Stimulated activated CD4-positive, alpha-beta T cell treated with anti-CD3 and anti-CD28 coated beads, Interleukin-2, amount 100 ng/mL, for 48 hours (primary cell): ENCODE measurements at places on chromosomes 1 and 21.

GRCh38 chr1:4562321-4562720 is 92.1 kb upstream of the AJAP1 start:
- DNase-seq = no peak

DNA sequence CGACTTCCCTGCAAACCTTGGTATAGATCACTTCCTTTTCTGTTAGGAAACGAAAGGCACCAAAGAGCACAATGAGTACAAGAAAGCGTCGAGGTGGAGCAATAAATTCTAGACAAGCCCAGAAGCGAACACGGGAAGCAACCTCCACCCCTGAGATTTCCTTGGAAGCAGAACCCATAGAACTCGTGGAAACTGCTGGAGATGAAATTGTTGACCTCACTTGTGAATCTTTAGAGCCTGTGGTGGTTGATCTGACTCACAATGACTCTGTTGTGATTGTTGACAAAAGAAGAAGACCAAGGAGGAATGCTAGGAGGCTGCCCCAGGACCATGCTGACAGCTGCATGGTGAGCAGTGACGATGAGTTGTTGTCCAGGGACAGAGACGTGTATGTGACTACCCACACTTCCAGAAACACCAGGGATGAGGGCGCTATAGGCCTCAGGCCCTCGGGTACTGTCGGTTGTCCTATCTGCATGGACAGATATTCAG is 18.5 kb downstream of the FAM89A start:
- DNase-seq = no peak

DNA sequence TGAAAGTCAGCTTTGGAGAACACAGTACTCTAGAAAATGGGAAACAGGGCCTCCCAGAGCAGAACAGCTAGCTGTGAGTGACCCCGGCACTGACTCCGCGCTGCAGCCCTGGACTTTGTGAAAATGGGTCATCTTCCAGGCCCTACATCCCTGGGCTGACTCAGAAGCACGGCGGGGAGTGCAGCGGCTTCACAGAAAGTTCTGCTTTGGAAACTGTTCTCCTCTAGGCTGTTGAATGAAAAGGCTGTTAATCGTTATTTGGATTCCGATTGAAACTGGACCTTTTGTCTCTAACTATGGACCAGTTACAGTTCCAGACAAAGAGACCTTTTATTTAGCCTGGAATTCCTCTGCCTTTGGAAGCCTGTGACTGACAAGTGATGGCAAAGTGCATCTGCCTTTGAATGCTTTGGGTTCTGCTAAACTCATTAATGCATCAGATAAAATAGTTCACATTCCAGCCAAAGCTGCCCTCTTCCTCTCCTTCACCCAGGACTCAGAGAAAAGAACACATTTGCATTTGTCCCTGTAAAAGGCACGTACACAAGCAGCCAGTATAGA is 144.9 kb upstream of the HOOK1 start:
- DNase-seq = no peak

GRCh38 chr1:70922196-70922595 is 125.4 kb downstream of the PTGER3 start:
- no peak for DNase-seq

DNA sequence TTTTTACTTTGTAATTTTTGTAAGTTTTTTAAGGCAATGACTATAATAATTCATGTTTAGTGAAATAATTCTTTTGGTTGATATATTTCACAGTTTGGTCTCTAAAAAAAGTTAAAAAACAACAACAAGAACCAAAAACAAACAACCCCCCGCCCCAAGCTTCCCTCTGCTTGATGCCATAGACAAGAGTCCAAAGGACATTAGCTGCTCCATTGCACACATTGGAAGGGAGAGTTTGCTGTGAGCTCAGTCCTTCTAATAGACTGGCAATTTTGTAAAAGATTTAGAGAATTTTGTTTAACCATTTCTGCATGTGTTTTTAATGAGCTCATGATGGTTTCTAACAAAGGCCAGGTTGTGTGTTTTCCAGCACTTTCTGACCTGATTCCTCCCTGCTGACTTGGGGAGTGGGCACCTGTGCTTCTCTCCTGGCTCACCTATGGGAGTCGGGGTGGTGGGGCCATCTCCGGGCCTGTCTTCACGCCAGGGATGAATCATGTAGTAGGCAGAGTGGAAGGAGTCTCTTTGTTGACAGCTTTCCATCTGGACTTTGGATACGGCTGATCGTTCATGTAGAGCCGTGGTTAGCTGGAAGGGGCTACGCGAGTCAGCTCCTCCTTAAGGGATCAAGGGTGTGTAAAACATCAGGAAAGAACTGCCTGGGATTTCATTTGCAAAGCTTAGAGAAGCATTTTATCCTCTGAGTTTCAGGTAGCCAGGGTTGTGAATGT is 14.1 kb downstream of the ZBTB18 start:
- DNase-seq = no peak

DNA sequence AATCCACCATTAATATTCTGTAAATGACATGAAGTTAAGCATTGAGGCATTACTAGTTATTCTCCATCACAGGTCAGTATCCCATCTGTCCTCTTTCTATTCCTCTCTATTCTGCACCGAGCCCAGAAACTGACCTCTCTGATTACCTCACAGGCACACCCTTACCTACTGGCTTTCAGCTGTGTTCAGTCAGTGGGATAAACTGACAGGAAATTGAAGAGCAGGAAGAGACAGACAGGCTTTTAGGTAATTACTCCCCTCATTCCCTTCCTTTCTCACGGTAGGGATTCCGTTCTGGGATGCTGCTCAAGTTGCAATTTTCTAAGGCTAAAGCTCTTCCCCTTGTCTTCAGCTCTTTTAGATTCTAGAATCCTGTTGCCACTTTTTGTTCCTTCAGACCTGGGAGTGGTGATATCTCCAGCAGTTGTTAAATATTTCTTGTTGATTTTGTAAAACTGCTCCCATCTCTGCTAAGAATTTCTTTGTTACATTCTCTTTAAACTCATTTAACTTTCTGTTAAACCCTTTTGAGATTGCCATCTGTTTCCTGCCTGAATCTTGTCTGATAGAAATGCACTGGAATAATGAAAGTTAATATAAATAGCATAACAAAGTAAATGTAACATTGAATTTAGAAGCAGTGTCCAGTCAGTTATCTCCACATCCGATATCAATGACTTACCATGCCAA is 1063.4 kb downstream of the PLA2G4A start:
- DNase-seq = no peak

DNA sequence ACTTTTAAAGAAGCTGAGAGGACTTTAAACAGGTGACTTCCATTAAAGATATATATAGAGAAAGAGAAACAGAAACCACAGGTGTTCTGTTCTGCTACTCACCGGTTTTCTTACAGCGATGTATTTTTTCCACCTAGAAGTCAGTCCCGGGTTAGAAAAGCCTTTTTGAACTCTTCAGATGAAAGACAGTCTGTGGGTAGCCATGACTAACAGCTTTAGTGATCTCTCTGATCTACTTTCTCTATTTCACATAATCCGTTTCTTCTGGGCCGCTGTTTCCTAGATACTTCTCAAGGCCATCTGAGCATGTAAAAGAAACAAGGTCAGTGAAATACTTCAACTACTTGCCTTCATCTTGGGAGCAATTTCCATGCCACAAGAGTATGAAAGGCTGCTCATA is 25.1 kb downstream of the WDR64 start:
- peak; percentile 3 for DNase-seq

DNA sequence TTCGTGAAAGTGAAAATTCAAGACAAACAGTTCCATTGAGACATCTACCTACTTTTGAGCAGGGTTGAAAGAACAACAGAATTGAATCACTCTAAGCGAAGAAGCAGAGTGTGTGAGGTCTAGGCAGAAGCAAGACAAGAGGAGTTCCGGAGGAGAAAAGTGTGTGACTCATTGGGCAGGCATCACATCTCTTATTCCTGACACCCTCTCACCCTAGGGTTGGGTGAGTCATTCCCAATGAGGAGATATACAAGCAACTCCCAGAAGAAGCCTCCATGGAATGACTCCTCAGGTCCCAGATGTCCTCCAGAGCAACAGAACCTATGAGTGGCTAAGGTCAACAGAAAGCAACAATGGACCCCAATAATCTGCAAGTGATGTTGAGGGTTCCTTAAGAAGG is 138.1 kb downstream of the TPR start:
- no peak for DNase-seq

GRCh38 chr1:184002071-184002470 is 35.5 kb downstream of the COLGALT2 start:
- DNase-seq = no peak

- DNase-seq = no peak
Observed at GRCh38 chr21:31730712-31731055, 1.2 kb downstream of the SCAF4 start.

DNA sequence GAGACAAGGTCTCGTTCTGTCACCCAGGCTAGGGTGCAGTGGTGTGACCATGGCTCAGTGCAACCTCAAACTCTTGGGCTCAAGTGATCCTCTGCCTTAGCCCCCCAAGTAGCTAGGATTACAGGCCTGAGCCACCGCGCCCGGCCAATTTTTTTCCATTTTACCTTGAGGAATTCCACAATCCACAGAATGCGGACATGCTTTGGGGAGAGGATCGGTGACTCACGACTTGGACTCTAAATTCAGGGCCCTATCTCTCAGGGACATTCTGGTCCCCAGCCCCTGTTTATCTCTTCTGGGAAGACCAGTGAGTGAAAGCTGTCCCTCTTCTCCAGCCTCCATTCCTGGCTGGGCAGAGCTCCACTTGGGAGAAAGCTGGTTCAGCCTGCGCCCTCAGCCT is 5.2 kb downstream of the PADI1 start:
- DNase-seq = no peak
